ENCODE measurements at places on chromosomes 2 and 18.

- DNase-seq = no peak
Measured at GRCh38 chr2:55093381-55093780, 43.1 kb upstream of the RTN4 start.

DNA sequence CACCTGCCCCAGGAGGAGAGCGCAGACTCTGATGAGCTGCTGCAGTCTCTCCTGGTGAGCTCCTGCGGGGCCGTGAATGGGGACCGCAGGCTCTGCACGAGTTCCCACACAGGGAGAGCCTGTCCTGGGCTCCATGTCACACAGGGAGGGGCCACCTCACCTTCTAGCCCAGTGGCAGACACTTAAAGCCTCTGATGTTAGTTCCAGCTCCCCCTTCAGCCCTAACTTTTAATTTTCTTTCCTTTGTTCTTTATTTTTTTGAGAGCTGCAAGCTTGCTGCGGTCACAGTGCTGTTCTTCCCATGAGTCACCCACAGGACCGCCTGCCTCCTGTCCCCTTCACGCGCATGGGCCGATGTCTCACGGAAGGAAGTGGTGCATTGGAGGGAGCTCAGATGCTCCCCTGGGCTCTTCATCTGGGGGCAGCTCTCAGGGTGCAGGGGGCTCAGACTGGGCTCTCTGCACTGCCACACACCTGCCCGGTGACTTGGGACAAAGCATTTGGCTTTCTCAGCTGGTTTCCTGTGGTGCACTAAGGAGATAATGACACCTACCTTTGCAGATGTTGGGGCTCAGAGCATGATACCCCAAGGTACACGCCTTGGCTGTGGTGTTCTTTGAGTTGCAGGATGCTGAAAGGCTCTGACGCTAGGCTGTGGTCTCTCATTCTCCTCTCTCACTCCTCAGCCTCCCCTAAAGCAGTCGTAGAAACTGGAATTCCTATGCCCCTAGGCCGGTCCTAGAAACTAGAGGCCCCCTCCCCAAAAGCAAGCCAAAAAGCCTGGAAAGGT is 37.2 kb upstream of the PXDN start:
- DNase-seq = no peak

GRCh38 chr18:22899421-22899820 is 33.7 kb upstream of the RBBP8 start:
- DNase-seq = no peak

GRCh38 chr18:57084331-57085271 is 62.3 kb upstream of the BOD1L2 start:
- no peak for DNase-seq

GRCh38 chr2:55361465-55362189 is 58.0 kb downstream of the CCDC88A start:
- no peak for DNase-seq

Measured in ecto neural progenitor cell (in vitro differentiated cells).